ENCODE measurements at places on chromosomes 12 and 14.

GRCh38 chr12:28582672-28583376, 392.6 kb downstream of the CCDC91 start:
- no peak for DNase-seq

GRCh38 chr14:22418631-22419030, 170.4 kb downstream of the DAD1 start:
- no peak for DNase-seq

DNA sequence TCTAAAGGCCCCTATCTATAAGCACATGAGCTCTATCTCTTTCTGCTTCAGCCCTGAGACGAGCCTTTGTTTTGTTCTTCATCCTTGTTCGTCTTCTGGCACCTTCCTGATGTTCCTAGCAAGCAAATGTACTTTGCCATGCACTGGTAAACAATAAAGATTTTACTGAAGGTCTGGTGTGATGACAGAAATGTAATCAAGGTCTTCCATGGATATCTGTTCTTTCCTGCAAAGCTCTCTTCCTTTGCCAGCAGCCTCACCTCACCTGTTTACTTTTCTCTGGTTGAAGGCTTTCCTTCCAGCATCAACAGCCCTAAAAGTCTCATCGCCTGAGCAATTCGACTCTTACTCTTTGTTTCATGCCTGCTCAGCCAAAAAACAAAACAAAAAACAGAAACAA, 330.3 kb downstream of the PCNX1 start:
- no peak for DNase-seq

DNA sequence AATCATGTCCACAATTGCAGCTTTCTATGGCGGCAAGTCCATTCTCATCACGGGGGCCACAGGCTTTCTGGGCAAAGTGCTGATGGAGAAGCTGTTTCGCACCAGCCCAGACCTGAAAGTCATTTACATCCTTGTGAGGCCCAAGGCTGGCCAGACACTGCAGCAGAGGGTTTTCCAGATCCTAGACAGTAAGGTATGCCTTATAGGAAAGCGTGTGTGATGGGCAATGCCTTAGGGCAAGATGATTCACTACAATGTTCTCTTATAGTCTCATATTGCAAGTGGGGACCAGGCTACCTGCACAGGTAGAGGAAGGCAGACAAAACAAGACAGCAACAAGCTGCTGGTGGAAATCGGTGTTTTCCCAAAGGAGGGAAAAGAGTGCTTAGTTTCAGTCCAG, 110.5 kb downstream of the ERGIC2 start:
- DNase-seq: no peak

DNA sequence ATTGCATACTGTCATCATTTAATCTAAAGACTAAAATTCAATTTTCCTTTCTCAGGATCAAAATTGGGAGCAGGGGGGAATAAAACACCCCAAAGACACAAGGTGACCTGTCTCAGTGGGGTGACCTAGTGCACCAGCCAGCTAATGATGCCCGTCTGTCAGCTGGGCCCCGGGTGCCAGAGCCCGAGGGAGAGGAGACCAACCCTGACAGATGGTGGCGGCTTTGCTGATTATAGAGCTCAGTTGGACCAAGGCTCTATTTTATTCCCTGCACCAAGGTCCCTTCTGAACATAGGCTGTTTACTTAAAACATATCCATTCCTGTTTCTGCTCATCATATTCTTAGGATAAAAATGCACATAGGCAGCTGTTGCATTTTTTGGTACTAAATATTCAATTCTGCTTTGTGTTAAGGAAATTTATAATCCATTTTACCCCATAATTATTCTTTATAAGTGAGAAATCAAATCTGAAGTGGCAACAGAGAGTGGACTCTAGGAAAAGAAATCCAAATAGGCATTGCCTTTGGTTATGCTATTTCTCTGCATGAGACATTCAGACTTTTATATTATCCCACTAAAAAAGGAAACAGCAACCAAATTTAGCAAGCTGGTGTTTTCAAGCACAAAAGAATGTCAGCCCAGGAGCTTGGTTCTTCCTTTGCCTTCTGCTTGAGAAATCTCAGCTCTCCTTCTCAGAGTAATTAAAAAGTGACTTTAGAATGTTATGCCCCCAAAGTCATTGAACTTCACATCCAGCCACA, 96.8 kb upstream of the IFNG-AS1 start:
- DNase-seq: no peak

- DNase-seq: no peak
These were observed 693.9 kb downstream of the MED13L start for GRCh38 chr12:115583591-115583990.

DNA sequence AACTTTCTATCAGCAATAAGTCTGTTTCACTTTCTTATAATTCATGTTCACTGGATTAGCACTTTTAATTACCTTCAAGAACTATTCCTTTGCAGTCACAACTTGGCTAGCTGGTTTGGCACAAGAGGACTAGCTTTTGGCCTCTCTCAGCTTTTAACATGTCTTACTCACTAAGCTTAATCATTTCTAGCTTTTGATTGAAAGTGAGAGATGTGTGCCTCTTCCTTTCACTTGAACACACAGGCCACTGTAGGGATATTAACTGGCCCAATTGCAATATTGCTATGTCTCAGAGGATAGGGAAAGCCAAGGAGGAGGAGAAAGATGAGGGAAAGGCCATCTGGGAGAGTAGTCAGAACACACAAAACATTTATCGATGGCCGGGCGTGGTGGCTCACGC, 92.7 kb downstream of the PRICKLE1 start:
- no peak for DNase-seq

- DNase-seq: no peak
These were observed 6.3 kb upstream of the TMPO start for GRCh38 chr12:98509063-98509462.

- no peak for DNase-seq
These were observed 133.1 kb downstream of the SLC5A8 start for GRCh38 chr12:101076921-101077320.

DNA sequence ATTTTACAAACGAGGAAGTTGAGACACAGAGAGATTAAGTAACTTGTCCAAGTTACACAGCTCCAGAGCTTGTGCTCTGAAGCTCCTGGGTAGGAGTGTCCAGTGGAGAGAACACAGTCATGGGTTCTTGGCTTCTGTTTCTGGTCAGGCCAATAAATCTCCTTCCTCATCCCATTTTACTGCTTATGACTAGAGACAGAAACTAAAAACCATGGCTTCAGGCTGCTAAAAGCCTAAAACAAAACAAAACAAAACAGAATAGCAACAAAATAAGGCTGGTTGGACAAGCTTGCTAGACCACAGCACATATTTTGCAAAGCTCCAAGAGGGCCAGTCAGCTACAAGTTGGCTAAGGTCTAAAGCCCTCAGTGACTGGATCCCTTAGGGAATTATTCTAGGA, 49.8 kb downstream of the PTGER2 start:
- DNase-seq: no peak

- DNase-seq: no peak
These were observed 439.4 kb upstream of the DCN start for GRCh38 chr12:91622037-91622436.

- DNase-seq: no peak
These were observed 117.6 kb downstream of the SCARB1 start for GRCh38 chr12:124745891-124746570.

DNA sequence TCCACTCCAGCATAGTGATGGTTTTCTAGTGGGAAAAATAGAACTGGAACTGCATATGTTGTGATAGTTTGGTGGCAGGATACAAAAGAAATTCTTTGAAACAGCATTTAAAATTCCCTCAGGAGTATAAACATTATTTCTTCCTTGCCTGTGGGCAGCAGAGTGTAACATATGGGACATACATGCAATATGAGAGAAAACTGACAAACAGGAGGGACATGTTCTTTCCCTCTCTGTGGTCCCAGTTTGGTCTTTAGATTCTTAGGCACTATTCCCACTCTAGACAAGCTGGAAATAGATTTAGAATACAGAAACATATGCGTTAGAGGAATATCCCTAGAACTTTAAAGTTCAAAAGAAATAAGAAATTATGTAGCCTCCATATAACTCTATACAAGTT, 68.0 kb downstream of the MGAT4C start:
- no peak for DNase-seq

DNA sequence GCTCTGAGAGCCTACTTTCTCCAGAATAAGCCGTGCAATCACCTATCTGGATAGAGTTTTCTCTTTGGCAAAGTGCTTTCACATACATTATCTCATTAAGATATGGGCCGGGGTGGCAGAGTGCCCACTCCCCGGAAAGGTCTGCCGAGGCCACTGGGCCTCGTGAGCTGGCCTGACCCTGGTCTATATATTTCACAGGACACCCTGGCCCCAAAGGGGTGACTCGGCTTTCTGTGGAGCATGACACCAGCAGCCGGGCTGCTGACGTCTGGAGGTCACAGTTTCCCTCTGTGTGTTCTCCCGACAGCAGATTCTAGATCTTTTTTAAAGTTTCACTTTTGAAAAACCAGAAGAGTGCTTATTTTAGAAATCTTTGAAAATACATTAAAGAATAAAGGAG, 27.9 kb upstream of the ATP2A2 start:
- DNase-seq: no peak

- no peak for DNase-seq
These were observed 146.6 kb downstream of the ASCL4 start for GRCh38 chr12:107921062-107921461.

GRCh38 chr14:53517270-53517960, 364.3 kb upstream of the DDHD1 start:
- no peak for DNase-seq

DNA sequence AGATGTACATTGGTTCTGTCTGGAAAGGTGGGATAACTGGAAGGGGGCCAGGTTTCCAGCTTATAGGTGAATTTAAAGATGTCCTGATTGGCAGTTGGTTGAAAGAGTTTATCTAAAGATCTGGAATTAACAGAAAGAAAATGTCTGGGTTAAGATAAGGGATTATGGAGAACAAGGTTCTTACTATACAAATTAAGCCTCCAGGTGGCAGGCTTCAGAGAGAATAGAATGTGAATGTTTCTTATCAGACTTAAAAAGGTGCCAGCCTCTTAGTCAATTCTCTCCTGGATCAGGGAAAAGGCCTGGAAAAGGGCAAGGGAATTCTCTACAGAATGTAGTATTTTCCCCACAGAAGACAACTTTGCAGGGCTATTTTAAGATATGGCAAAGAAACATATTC, 53.1 kb downstream of the CNTN1 start:
- no peak for DNase-seq
